H1 (cell line): ENCODE measurements at places on chromosomes 3 and 15.

- peak; percentile 72 for DNase-seq
Measured at GRCh38 chr15:52217186-52217585, 26.0 kb upstream of the GNB5 start.

DNA sequence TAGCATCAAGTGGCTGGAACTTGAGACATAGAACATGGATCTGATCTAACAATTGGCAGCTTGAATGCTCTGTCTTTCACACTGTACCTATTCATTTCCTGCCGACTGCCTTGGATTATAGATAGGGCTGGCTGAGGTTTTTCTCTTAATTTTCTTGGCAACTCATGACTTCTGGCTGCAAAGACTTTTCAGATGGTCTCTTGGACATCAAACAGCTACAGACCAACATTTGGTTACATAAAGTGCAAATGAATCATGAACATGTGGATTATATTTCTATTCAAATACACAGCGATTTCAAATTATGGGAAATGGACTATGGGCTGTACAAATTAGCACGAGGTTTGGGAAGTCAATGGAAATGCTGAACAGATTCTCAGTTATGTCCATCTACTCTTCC lies 26.2 kb upstream of the IL16 start:
- no peak for DNase-seq

DNA sequence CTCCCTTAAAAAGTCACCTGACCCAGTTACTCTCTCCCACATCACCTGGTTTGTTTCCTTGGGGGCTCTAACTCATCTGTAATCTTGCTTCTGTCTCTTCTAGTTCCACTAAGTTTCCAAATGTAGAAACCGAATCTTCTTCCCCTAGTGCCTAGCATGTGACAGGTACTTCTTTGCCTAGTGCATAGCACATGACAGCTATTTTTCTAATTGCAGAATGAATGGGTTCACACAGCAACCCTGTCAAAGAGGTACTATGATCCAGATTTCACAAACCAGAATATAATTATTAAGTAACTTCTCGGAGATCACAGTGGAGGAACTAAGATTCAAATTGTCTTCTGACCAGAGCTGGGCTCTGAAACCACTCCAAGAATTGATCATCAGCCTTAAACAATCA lies 7.4 kb downstream of the DPH3 start:
- no peak for DNase-seq

GRCh38 chr15:41666353-41666920 lies 6.2 kb downstream of the MGA start:
- no peak for DNase-seq

GRCh38 chr3:172595664-172596393 lies 72.6 kb upstream of the TNFSF10 start:
- no peak for DNase-seq

DNA sequence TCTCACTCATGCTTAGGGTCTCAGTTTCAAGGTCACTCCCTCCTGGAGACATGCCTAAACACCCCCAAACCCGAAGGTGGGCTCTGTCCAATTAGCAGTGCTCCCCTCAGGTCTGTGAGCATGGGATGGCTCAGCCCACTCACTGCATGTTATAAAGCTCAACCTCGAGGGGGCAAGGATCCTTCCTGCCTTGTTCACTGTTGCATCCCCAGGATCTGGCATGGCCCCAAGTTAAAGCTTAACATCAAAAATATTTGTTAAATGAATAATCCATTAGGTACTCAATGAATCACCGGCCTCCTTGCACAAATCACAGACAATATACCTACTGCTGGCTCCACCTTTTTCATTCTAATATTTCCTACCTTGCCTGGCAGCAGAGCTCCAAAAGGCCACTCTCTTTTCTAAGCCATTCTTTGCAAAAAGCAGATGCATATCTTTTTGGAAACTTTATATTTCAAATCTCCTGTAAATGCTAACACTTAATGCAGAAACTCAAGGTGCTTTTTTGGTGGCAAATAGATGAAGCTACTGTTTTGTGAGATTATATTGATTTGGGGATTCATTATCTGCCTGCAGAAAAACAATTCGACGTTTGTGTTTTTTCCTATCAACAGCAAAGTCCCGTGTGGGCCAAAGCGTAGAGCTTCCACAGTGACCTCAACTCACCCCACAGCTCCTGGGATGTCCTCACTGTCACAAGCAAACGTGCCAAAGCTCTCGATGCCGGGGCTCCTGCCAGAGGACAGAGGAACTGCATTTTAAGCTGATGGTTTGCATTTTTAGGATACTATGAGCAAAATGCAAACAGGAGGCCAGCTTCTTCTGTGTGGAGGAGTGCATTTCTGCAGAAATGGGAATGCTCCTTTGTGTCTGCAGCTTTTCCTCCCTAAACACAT lies 35.4 kb downstream of the PCOLCE2 start:
- DNase-seq = no peak

- no peak for DNase-seq
Measured at GRCh38 chr3:185200639-185201038, 47.8 kb upstream of the C3orf70 start.

DNA sequence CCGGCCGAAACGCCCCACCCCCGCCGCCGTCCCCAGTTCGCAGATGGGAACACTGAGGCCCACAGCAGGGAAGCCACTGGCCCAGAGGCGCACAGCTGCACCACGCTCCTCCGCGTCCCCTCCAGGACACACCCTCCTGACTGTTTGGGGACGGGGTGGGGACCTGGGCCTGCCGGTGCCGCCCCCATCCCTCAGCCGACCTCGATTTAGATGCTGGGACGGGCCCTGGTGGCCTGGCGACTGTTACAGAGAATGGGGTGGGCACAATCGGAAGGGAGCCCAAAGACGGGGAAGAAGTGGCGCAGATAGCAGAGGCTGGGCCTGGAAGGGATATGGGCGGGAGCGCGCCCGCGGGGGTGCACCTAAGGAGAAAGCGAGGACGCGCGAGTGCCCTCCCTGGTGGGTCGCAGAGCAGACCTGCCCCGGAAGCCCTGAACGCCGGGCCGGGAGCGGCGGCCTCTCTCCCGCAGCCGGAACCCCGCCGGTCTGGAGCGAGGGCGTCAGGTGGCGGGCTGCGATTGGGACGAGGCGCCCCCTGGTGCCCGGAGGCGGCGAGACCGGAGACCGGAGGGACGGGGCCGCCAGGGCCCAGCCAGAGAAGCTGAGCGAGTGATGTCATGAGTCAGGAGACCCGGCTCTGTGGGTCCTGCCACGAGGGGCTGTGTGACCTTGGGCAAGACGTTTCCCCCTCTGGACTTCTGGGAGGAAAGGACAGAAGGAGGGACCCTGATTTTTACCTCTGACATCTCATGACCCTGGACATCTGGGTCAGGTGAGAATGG lies 78.4 kb downstream of the IQSEC1 start:
- peak; percentile 60 for DNase-seq

- no peak for DNase-seq
Measured at GRCh38 chr15:84804005-84804900, 12.9 kb upstream of the ALPK3 start.

- no peak for DNase-seq
Measured at GRCh38 chr3:19274576-19274975, 126.3 kb downstream of the KCNH8 start.

DNA sequence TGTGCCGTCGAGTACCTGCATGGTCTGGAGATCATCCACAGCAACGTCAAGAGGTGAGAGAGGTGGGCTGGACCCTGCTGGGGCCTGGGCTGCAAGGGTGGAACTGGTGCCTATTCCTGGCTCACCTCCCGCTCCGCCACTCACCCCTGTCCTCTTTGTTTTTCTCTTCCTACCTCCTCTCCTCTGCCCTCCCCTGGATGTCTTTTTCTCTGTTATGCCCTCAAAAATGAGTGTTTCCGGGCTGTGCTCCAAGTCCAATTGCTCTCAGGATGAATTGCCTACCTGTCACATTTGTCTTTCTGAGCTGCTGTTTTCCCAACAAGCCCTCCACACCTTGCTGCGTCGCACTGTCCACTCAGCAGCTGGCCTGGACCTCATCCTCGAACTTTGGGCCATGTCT lies 28.5 kb upstream of the TATDN2 start:
- DNase-seq = no peak

- no peak for DNase-seq
Measured at GRCh38 chr3:79383402-79384012, 384.3 kb downstream of the ROBO1 start.

- DNase-seq = no peak
Measured at GRCh38 chr3:136177876-136178275, 18.3 kb downstream of the MSL2 start.

GRCh38 chr3:149134575-149134974 lies 5.1 kb downstream of the HPS3 start:
- DNase-seq = no peak

DNA sequence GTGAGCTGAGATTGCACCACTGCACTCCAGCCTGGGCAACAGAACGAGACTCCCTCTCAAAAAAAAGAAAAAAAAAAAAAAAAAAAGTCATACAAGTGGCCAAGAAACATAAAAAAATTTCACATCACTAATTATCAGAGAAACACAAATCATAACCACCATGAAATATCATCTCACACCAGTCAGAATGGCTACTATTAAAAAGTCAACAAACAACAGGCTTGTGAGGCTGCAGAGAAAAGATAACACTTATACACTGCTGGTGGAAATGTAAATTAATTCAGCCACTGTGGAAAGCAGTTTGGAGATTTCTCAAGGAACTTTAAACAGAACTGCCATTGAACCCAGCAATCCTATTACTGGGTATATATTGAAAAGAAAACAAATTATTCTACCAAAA lies 291.1 kb upstream of the MCTP2 start:
- DNase-seq = no peak

DNA sequence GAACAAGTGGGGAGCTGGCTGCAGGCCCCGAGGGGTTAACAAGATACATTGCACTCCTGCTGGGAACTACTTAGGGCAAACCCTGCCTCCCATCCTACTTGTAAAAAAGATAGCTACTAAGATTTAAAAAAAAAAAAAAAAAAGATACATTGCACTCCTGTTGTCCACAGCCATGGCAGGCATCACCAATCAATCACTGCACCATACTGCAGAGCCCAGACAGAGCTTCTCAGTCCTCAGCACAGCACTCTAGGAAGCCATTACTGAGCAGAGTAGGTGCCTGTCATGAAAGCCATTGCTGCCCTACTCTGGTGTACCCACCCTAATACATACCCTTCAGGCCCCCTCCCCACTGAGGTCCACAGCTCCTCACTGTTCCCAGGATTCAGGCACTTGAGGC lies 64.8 kb downstream of the RASGRF1 start:
- no peak for DNase-seq

DNA sequence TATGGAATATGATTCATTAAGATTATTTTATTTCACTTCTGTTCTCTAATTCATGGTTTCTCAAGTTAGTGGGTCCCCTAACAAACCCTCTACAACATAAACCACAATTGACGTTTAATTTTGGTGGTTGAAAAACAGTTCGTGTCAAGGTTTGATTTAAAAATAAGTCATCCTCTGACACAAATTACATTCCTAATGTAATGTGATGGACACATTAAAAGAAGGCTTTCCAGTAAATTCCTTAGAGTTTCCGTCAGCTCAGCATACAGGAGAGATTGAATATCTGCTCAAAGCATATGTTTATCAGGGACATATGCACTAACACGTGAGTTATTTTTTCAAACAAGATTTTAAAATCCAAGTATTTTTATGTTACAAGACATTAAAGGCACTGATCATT lies 626.5 kb upstream of the ADAMTS9 start:
- no peak for DNase-seq

GRCh38 chr15:20659265-20659664 lies 117.7 kb upstream of the GOLGA6L6 start:
- no peak for DNase-seq

DNA sequence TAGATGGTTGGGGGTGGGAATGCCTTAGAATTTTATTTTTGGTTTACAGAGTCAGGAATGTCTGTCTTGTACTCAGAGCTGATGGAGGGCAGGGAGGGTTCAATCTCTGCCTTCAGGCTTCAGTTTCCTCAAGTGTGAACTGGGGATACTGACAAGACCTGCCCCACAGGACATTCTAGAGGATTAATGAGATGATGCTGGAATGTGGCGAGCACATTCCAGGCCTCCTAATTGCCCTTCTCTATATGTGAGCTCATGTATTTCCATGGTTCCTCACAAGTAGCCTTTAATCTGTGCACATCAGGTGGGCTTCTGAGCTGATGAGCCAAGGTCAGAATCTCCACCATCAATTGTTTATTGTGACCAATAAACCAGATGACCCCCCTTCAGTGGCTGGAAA lies 90.4 kb downstream of the CACNA2D3 start:
- no peak for DNase-seq

- no peak for DNase-seq
Measured at GRCh38 chr3:190121061-190121377, 322 bp upstream of the P3H2 start.

DNA sequence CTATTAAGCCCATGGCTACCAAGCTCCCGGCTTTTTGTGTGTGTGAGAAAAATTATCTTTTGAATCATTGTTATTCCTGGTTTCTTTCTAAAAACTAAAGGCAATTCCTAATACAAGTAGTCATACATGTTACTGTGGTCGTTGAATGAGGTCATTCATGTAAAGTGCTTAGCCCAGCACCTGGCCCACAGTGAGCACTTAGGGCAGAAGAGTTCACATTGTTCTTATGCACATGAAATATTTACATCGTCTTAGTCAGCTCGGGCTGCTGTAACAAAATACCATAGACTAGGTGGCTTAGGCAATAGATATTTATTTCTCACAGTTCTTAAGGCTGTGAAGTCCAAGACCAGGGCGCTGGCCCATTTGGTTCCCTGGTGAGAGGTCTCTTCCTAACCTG lies 216.1 kb downstream of the SHQ1 start:
- no peak for DNase-seq

DNA sequence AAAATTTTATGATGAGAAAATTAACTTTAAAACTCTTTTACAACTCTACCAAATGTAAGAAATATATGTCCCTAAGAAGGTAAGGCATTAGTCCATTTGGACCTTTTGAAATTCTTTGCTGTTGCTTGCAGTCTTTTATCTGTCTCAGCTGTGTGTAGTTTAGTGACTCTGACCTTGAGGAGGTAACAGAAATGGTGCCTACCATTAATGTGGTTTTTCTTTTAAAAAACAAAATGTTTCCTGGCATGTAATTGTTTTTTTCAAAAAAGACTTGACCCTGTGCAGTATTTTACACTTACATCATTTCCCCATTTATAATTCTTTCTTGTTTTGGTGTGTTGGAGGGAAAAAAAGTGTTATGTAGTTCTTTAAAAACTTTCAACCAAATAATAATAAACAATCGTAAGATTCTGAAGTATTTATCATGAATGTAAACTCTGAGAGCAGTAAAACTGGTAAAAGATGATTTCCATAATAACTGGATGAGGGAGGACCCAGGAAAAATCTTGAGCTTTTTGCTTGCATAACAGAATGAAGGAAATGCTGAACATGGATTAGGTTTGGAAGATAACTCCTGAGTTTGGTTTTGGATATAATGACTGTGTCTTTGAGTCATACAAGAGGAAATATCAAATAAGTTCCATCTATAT lies 225.1 kb downstream of the CHST2 start:
- DNase-seq = no peak

GRCh38 chr3:130915567-130916292 lies 21.8 kb downstream of the ATP2C1 start:
- no peak for DNase-seq

DNA sequence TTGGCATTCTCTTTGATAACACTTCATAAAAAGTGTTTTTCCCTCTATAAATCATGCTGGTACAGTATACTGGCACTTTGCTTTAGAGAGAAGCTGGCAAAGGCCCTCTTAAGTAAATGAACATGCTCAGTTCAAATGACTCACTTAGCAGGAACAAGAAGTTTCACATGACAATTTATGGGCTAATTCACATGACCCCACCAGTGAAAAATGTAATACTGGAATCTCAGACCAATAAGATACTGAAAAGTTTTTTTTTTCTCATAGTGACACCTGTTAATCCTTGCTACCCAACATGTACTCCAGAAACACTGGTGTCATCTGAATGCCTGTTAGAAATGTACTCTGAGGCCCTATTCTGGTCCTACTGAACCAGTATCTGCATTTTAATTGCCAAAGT lies 13.9 kb downstream of the BTBD1 start:
- no peak for DNase-seq

- no peak for DNase-seq
Measured at GRCh38 chr3:196835086-196835485, 32.6 kb upstream of the SENP5 start.
